ENCODE measurements at places on chromosomes 11 and 22.
A peak's percentile ranks its signal among the peaks of the same experiment; 100 is the strongest.

DNA sequence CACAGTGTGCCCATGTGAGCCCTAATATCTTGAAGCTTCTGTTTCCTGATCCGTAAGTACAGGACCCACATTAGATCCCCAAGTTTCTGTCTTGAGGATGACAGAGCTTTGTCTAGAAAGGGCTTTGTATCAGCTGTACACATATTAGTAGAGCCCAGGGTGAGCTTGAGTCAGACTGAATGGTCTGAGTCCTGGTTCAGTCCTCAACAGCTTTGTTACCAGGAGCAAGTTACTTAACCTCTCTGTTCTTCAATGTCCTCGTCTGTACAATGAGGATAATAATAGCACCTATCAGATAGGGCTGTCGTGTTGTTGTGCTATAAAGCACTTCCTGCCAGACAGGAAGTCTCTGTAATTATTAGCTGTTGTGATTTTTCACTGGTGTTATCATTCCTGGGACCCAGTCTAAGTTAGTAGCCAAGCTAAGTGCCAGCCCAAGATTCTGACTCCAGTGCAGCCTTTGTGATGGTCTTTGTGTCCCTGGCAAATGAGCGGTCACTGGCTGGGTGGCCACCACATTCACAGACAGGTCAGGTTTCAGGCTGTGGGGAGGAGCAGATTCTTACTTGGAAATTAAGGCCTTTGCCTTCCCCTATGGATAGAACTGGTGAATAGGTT is 6.8 kb downstream of the TOM1 start:
- DNase-seq, result no peak

DNA sequence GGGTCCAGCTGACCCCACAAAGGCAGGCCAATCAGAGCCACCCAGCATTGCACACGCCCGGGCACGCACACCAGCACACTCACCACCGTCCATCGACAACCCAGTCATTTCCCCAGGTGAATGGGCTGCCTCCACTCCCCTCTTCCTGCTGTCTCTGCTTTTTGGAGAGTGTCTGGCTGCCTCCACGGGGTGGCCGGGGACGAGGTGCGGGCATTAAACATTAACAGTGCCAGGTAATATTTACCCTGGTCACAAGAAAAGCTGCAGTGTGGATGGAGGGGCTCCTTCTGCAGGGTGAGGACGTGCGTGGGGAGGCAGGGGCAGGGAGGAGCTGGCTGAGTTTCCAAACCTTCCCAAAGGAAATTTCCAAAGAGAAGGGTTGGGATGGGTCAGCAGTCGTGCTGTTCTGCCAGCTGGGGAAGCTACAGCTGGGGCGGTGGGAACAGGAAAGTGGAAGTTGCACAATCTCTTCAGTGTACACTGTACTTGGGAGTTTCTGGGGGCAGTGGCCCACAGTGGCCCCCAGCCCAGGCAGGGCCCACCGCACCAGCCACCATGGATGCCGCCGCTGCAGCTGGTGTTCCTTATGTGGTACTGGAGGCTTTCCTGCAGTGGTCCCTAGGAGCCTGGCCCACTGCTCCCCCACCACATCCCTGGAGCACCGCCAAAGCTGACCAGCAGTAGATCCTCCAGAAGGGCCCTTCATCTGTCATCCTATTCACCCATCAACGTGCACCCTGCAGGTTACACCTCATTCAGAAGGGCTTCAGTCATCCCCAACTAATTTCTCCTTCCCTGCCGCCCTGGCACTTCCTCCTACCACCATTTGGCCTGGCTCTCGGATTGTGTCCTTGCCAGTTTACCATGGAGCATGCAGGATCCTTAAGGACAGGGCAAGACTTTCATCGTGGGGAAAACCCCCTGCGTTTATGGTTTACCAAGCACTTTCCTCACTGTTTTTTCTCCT is at the start of gene FXYD2:
TSS of gene FXYD2 (minus strand) at position 174 of the 967 bp plus-strand sequence. CDS start at position 108, 66 bp downstream.
- peak; percentile 52 for DNase-seq

DNA sequence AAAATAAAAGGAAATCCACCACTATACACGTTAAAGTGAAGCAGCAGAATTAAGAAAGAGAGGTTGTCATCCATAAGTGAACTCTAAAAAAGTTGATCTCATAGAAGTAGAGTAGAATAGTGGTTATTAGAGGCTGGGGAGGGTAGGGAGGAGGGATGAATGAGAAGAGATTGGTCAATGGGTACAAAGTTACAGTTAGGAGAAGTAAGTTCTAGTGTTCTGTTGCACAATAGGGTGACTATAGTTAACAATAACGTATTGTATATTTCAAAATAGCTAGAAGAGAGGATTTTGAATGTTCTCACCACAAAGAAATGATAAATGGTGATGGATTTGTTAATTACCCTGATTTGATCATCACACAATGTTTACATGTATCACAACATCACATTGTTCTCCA is 72.0 kb downstream of the CD82 start:
- DNase-seq, result no peak

- no peak for DNase-seq
These were observed 220.8 kb downstream of the RAB38 start for GRCh38 chr11:87954476-87954875.

DNA sequence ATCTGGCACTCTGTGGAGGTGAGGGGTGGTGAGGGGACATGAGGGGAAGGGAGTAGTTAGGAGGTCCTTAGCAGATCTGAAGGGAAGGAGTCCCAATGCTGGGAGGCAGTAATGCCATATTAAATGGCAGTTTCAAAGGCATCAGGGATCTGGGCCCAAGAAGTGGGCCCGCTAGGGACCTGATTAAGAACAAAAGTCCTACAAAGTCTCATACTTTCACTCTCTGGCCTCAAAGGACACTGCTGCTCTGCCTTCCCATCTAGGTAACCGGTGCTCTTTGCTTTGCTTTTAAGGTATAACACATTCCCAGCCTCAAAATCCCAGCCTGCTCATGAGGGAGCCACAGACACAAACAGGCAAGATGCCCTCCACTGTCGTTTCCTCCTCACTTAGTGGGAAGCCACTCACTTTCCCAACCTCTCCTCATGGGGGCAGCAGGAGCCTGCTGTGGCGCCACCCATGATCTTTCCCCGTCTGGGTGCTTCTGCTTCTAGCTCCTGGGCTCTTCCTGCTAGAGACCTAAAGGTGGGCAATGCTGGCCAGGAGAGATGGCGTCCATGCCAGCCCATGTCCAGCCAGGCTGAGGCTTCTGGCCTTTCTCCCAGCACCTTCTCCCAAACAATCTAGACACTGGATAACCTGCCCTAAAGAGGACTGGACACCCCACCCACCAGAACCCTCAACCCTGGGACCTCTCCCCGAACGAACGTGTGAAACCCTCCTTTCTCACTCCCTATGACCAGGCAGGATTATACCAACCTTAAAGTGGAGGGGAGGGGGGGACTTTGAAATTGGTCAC is 68.3 kb downstream of the PLEKHA7 start:
- DNase-seq, result peak; percentile 69

- DNase-seq, result no peak
These were observed 89.3 kb downstream of the RDX start for GRCh38 chr11:110207123-110207522.

DNA sequence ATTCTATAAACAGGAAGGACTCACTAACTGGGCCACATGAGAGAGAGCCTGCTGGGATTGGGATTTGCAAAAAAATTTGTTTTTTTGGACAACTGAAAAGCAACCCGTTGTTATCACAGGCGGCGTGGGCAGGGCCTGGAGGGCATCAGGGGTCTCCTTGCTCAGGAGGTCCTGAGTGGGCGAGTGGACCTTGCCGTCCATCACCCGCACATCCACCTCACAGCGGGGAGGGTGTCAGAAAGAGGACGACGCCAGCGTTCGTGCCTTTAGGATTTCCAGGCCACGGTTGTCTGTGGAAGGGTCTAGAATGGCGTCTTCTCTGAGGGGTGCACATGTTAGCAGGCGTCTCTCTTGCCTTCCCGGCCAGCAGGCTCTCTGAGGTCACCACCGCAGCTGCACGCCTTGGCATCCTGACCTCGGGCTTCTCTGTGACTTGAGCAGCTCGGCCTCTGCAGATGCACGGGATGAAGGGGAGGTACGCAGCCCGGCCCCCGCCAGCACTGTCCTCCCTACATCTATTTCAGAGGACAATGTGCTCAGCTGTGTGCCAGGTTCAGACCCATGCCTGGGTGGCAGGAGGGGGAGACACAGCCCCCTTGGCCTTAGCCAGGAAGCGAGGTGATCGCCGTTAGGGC is 749.5 kb downstream of the BRD1 start:
- DNase-seq, result no peak

DNA sequence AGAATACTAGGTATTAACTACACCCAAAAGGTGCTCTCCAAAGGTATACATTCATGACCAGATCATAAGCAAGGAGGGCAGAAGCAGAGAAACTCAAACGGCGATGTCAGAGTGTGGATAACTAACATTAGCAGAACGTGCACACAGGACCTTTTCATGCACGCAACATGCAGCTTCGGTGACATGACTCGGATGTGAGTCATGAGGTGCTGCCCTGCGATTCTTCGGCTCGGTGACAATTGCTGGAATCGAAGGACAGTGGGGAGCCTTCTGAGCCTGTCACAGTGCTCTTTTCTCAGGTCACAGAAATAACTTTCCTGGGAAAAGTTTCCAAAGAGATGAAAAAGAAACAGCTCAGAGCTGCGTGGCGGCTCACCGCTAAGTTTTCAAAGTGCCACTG is 418.5 kb upstream of the SYN3 start:
- DNase-seq, result no peak
